ENCODE measurements at places on chromosomes 5 and 9. TPM values are rescaled to one million over a fixed set of nuclear protein-coding genes. Genes with fewer than 3 reads are reported as not detected.

GRCh38 chr9:110750272-110750671 is 81.7 kb downstream of the MUSK start:
- no peak for DNase-seq

- peak; percentile 77 for DNase-seq
Measured at GRCh38 chr5:38257308-38258041, 884 bp upstream of the EGFLAM start.

GRCh38 chr5:40676613-40677343 is 2.9 kb upstream of the PTGER4 start:
- DNase-seq = peak; percentile 74

GRCh38 chr9:26375448-26375847 is 517.2 kb downstream of the CAAP1 start:
- DNase-seq = no peak

GRCh38 chr9:85700330-85700729 is 41.4 kb downstream of the AGTPBP1 start:
- DNase-seq = no peak

IFNA13 gene
- not detected for total RNA-seq

ZNF454 gene
- total RNA-seq = 0.86 TPM

NPR3 gene
- total RNA-seq = 0.11 TPM

GLRX gene
- total RNA-seq = 55.7 TPM

GRCh38 chr5:114744406-114744805 is 382.5 kb downstream of the KCNN2 start:
- no peak for DNase-seq

CORO2A gene
- 21.0 TPM for total RNA-seq

DNA sequence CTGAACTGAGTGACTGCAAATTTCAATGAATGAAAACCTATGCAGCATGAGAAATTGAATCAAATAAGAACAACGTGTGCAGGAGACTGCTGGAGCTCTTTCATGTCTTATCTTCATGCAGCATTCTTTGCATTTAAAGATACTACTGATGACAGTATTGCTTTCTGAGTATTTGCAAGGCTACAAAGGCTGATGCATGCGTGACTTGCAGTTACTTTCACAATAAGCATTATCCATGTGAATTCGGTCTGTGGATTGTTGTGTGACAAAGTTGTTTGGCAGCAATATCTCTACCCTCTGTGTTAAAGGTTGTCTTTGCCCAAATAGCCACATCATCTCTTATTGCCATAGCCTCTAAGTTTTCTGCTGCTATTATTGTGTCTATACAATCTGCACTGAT is 102.1 kb upstream of the FBXL17 start:
- DNase-seq = no peak

ERAP2 gene
- not detected for total RNA-seq

GRCh38 chr9:38019731-38020130 is 49.3 kb downstream of the SHB start:
- no peak for DNase-seq

DNA sequence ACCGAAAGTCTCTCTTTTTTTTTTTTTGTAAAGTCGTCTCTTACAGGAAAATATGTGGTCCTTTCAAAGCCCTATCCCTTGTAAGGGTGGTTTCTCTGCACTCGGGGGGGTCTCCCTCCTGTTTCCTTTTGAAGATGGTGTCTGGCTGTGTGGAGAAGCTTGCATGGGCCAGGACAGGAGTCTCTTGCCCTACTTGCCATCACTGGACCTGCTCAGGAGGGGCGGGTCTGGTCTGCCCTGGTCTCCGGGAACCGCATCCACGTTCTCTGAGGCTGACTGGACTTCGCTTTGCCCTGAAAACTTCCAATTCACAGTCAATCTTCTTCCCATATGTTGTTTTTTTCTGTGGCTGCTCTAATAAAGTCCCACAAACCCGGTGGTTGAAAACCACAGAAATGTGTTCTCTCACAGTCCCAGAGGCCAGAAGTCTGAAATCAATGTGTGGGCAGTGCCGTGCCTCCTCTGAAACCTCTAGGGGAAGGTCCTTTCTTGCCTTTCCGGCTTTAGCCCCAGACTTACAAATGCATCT is 92.9 kb upstream of the IER5L start:
- peak; percentile 34 for DNase-seq

- DNase-seq = no peak
Measured at GRCh38 chr5:52173133-52173532, 614.6 kb upstream of the ITGA1 start.

- DNase-seq = no peak
Measured at GRCh38 chr9:21741151-21741550, 61.3 kb upstream of the MTAP start.

CMBL gene
- 10.4 TPM for total RNA-seq

PCDHGC4 gene
- 2.6 TPM for total RNA-seq

PCA3 gene
- total RNA-seq = not detected

B4GALT7 gene
- 28.7 TPM for total RNA-seq

GRCh38 chr5:174272671-174273070 is 227.2 kb downstream of the NSG2 start:
- no peak for DNase-seq

GRCh38 chr9:121780177-121781040 is 129.0 kb downstream of the DAB2IP start:
- no peak for DNase-seq

POLR1E gene
- total RNA-seq = 25.2 TPM

COL27A1 gene
- total RNA-seq = 62.4 TPM

SWI5 gene
- total RNA-seq = 50.1 TPM

CLIC3 gene
- 0.43 TPM for total RNA-seq

DNA sequence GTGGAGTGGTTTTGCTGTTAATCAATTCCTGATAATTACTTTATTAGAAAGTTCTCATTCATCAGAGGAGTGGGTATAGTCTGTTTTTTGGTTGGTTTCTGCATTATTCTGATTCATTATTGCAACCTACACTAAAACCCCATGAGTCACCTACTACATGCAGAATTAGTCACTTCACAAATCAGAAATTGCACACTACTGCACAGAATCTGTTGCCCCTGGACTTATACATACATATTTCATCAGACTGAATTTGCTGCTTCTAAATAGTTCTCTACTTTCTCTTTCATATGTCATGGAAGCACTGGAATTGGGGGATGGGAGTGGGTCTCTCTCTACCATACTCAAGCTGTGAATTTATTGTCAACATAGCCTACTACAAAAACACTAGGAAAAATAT is 585.1 kb downstream of the DNAH5 start:
- no peak for DNase-seq

- no peak for DNase-seq
Measured at GRCh38 chr5:123997462-123998215, 485.7 kb downstream of the CSNK1G3 start.

HMMR gene
- total RNA-seq = 36.9 TPM

- no peak for DNase-seq
Measured at GRCh38 chr9:136364942-136365774, 1.6 kb upstream of the DNLZ start.

GRCh38 chr5:113572716-113573115 is 59.2 kb downstream of the YTHDC2 start:
- DNase-seq = no peak

GRCh38 chr9:118362596-118362995 is 658.4 kb downstream of the TLR4 start:
- DNase-seq = no peak

TRPM3 gene
- 2.5 TPM for total RNA-seq

- no peak for DNase-seq
Measured at GRCh38 chr5:151081431-151082281, 822 bp upstream of the TNIP1 start.

DNA sequence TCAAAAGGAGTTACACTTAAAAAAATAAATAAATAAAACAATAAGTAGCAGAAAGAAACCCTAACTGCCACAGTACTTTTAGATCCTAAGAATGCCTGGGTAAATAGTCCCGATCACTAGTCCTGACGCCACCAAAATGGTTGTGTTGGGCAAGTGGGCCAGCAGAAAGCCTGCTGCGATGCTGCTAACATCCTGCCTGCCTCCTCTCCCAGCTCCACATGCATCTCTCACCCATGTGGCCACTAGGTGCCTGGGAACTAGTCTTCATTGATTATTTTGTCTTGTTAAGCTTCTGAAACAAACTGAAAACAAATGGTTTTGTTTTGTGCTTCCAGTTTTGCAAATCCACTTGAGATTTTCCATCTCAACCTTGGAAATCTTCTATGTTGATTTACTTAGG is 54.4 kb upstream of the TRAF1 start:
- DNase-seq = peak; percentile 75

SPINK6 gene
- not detected for total RNA-seq

SLC36A2 gene
- not detected for total RNA-seq

DNA sequence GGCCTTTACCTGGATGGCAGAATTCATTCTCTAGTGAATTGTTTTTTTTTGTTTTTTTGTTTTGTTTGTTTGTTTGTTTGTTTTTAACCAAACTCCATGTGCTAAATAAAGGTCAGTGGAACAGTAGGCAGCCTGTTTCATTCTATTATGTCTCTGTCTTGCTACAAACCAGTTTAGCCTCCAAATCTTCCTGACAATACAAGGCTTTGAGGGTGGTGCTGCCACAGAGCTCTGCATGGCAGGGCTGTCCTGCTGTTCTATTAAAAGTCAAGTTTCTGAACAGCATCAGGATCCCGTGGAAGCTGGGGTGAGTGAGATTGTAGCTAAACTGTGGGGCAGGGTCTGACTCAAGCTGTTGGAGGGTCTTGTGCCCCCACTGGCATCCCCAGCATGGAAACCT is 144.1 kb upstream of the MAST4 start:
- DNase-seq = no peak

DNA sequence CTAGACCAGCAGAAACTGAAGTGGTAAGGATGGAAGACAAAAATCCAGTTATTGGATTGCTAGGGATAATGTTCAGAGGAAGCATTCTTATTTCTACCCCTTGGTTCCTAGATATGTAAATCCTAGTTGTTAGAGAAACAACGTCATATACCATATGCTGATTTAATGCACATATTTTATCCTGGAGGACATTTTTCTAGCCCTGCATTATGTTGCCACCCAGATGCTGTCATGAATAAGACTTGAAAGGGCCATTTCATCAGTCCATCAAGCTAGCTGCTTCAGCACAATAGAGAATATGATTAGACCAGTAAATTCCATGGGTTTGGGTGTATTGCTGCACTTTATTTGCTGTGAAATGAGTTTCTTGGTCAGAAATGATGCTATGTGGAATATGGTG is 1736.4 kb downstream of the MAT2B start:
- DNase-seq = no peak

GLT6D1 gene
- total RNA-seq = not detected

GRCh38 chr5:2806176-2806575 is 54.7 kb upstream of the IRX2 start:
- DNase-seq = no peak

DNA sequence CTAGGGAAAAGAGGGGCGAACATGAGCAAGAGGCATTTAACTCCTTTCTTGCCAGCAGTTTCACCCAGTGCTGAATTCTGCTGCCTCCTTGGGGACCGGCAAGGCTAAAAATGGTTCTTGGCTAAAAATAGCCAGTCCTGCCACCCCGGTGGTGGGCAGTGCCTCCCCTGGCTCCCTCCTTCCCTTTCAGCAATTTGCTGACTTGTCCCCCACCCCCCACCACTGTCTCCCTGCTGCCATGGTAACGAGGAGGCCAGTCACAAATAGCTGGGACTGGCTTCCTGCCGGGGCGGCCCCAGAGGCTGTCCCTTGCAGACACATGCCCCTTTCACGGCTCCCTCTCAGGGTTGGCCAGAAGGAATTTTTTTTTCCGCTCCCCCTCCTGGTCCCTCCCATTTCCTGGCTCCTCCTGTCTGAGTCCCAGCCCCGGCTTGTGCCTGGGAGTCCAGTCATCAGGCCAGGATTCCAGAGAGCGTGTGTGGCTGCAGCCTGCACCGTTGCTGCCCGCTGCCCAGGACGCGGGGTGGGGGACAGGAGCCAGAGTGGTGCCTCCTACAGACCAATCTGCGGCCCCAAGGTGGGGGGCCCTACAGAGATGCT is 130.3 kb downstream of the RGS3 start:
- peak; percentile 98 for DNase-seq

DNA sequence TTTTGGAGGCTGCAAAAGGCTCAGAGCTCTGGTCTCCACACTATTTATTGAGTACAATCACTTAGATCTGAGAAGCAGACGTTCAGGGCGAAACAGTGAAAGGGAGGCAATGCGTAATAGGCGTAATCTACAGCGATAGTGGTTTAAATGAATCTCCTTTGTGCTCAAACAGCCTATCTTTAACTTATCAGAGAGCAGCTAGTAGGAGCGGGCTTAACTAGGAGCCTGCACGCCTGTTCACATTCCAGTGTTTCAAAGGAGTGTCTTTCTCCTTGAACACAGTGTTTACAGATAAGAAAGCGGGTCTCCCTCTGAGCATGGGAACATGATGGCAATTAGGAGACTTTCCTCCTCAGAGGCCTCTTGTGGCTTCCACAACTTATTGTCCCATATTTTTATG is 49.4 kb downstream of the AP3B1 start:
- no peak for DNase-seq

GRCh38 chr5:99035942-99036341 is 107.1 kb upstream of the CHD1 start:
- no peak for DNase-seq

BTNL3 gene
- total RNA-seq = not detected

Data from endodermal cell (in vitro differentiated cells).